ENCODE measurements at places on chromosomes 3 and 15.
A peak's percentile ranks its signal among the peaks of the same experiment; 100 is the strongest.

GRCh38 chr15:78424673-78425072 lies 13.3 kb upstream of the IREB2 start:
- no peak for DNase-seq

DNA sequence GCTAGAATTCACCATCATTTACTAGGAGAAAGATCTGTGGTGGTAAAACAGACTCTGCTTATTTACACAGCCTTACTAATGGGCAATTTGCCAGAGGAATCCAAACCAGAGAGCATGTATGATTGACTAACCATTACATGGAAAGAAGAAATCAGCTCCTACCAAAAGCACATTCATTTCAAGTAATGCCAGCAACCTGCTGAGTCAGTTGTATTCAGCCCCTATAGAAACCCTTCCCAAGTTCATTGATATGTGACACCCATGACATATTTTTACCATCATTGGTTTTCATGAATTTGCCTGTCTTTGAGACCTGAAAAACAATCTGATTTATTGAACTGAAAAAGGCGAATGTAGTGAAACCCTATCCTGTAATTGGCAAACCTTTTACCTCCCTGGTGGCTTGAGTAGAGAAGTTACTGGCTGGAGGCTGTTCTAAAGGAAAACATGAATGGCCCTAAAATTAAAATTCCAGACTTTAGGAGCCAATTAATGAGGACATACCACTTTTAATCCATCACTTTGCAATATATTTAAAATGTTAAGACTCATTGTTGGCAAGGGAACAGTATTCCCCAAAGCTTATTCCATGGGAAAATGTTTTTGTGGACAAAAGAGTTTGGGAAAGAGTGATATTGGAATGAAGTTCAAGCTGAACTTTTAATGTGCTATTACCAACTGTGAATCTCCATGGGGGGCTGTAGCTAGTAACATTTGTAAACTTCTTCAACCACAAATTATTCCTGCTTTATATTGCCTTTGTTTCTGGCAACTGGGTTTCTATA lies 542.9 kb downstream of the FHIT start:
- DNase-seq, result peak; percentile 69

GRCh38 chr15:93103823-93104222 lies 14.8 kb upstream of the RGMA start:
- no peak for DNase-seq

- peak; percentile 96 for DNase-seq
Observed at GRCh38 chr3:186021673-186022362, 84.0 kb upstream of the TRA2B start.

GRCh38 chr15:68565726-68566125 lies 13.1 kb upstream of the CORO2B start:
- no peak for DNase-seq

- no peak for DNase-seq
Observed at GRCh38 chr3:171847133-171847532, 4.0 kb downstream of the TMEM212 start.
